ENCODE measurements at places on chromosomes 6 and 20.

- DNase-seq: no peak
These were observed 62.4 kb downstream of the YTHDF1 start for GRCh38 chr20:63153254-63154221.

DNA sequence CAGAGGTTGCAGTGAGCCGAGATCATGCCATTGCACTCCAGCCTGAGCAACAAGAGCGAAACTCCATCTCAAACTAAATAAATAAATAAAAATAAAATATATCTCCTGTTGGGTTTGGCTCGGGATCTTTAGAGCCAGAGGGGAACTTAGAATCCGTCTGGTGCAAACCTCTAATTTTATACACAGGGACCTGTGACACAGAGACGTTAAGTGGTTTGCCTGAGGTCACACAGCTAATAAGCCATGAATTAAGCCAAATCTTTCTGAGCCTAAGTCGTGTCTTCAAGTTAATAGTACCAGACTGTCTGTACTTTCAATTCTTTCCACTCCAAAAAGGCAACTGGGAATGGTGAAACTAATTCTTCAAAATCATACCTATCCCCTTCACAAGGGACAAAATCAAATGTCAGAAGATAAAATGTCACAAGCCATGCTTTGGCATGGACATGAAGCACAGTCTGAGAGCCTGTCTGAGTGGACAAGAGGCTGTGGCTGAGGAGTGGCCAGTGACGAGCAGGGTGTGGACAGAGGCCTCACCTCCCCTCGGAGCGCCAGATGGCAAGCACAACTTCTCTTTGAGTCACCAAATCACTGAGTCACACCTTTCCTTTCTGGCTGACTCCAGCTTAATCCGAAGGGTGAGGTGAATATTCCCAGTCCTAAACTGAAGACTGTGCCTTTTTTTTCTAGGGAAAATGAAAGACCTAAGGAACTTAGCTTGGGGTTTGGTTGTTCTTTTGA is 177.4 kb downstream of the TFAP2A start:
- no peak for DNase-seq

DNA sequence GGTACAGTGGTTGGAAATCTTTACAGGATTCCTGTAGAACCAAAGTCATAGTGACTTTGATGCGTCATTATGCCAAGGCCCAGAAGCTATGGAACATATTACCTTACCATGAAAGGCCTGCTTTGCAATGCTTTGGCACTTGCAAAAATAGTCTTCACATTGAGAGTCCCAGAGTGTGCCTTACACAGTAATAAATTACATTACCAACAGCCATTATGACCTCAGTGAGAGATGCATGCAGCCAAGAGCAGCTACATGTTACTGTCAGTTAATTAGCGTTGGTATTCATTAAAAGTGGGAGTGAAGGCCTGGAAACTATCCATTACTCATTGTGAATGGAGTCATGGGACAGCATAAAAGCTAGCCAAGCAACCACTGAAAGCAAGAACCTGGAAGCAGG is 39.2 kb upstream of the HDDC2 start:
- no peak for DNase-seq

GRCh38 chr20:15415908-15416307 is 1078.5 kb upstream of the FLRT3 start:
- DNase-seq: no peak

- DNase-seq: no peak
These were observed 15.9 kb upstream of the PCSK2 start for GRCh38 chr20:17210983-17211382.

All from GM12864 (cell line).